Thoracic aorta (tissue), 2 donors: ENCODE measurements at places on chromosomes 2 and 18. TPM values are rescaled to one million over a fixed set of nuclear protein-coding genes. Genes with fewer than 3 reads are reported as not detected.

Gene VIT
- total RNA-seq, result 23.9 TPM

Gene CYP26B1
- total RNA-seq, result 6.0 TPM

GRCh38 chr2:190836767-190837166, 43.9 kb upstream of the GLS start:
- H3K36me3 ChIP-seq, result no peaks in the 10 kb centered on the region
- DNase-seq, result no peak
- no peak overlapping the region for H3K27ac ChIP-seq
- no peaks in the 10 kb centered on the region for H3K27me3 ChIP-seq

Gene SPTBN1
- 524 TPM for total RNA-seq

GRCh38 chr2:102048465-102048864, 56.7 kb downstream of the IL1R2 start:
- H3K4me1 ChIP-seq, result peaks cover 29% of the 10 kb centered on the region
- no peak overlapping the region for H3K4me3 ChIP-seq
- peak overlapping the region; percentile 17 for H3K27ac ChIP-seq
- no peak for DNase-seq

Gene CHN1
- total RNA-seq, result 30.7 TPM

Gene C2orf81
- 1.9 TPM for total RNA-seq

- no peaks in the 10 kb centered on the region for H3K27me3 ChIP-seq
- DNase-seq, result no peak
- no peaks in the 10 kb centered on the region for H3K4me1 ChIP-seq
- H3K4me3 ChIP-seq, result no peak overlapping the region
- no peak overlapping the region for H3K27ac ChIP-seq
Measured at GRCh38 chr2:233772583-233772982, 5.5 kb upstream of the MROH2A start.

GRCh38 chr2:199057936-199058335, 399.8 kb downstream of the SATB2 start:
- H3K4me3 ChIP-seq, result no peak overlapping the region
- DNase-seq, result no peak
- no peak overlapping the region for H3K27ac ChIP-seq

GRCh38 chr18:48800466-48800865, 150.3 kb downstream of the SMAD7 start:
- H3K4me1 ChIP-seq, result peaks cover 79% of the 10 kb centered on the region
- H3K27me3 ChIP-seq, result no peaks in the 10 kb centered on the region
- no peak overlapping the region for H3K4me3 ChIP-seq
- H3K27ac ChIP-seq, result peak overlapping the region; percentile 67
- no peak for DNase-seq

DNA sequence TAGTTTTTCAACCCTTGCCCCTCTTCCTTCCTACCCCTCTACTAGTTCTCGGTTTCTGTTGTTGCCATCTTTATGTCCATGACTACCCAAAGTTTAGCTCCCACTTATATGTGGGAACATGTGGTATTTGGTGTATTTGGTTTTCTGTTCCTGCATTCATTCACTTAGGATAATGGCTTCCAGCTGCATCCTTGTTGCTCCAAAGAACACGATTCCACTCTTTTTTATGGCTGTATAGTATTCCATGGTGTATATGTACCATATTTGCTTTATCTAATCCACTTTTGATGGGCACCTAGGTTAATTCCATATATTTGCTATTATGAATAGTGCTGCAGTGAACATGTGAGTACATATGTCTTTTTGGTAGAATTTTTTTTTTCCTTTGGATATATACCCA, 20.6 kb upstream of the DSC1 start:
- no peaks in the 10 kb centered on the region for H3K27me3 ChIP-seq
- no peaks in the 10 kb centered on the region for H3K4me1 ChIP-seq
- H3K36me3 ChIP-seq, result no peaks in the 10 kb centered on the region
- no peak overlapping the region for H3K27ac ChIP-seq
- DNase-seq, result no peak

Gene FAM228A
- total RNA-seq, result 0.92 TPM

GRCh38 chr2:209458008-209458979, 34.4 kb downstream of the MAP2 start:
- H3K36me3 ChIP-seq, result no peaks in the 10 kb centered on the region
- H3K4me3 ChIP-seq, result no peak overlapping the region
- H3K4me1 ChIP-seq, result peaks cover 11% of the 10 kb centered on the region
- H3K27me3 ChIP-seq, result no peaks in the 10 kb centered on the region
- H3K27ac ChIP-seq, result no peak overlapping the region

Gene SKOR2
- total RNA-seq, result not detected

DNA sequence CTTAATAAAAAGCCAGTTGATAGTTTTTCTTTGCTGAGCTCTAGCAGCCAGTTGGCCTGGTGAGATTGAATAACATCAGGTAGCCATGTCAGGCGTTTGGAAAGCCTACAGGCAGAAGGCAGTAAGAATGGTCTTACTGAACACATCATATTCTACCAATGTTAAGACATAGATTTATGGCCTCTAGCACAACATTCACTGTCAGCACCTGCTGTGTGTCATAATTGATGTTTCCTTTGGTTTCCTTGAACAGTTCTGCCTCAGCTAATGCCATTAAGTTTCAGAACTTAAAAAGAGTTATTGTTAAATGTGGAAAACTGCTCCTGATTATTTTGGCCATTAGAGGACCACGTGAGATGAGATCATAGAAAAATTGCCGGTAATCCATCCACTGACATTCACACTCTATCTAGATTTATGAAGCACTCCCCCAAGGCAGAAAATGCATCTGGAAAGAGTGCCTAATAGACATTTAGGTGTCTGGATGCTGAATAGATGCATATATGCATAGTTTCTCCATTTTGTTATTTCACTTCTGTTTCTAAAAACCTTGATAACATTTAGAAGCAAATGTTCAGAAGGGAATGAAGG, 434.7 kb downstream of the PTPRM start:
- peaks cover 14% of the 10 kb centered on the region for H3K4me1 ChIP-seq
- no peak overlapping the region for H3K27ac ChIP-seq
- no peaks in the 10 kb centered on the region for H3K36me3 ChIP-seq
- H3K27me3 ChIP-seq, result no peaks in the 10 kb centered on the region

DNA sequence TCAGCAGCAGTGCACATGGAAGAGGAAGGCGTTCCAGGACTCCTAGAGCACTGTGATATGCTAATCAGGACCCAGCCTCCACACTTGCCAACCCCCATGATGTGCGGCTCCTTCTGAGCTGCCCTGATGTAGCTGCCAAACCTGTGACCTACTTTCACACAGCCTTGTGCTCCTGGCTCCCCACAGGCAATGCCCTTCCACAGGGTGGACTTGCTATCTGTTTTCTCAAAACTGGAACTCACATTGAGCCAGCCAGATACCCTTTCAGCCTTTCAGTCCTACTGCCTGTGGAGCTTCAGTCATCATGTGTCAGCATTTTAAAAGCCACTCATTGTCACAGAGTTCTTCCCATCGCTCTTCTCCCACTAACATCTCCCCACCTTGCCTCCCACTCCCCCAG, 181.6 kb downstream of the AFF3 start:
- H3K27me3 ChIP-seq, result no peaks in the 10 kb centered on the region
- no peak for DNase-seq
- H3K36me3 ChIP-seq, result no peaks in the 10 kb centered on the region
- H3K4me3 ChIP-seq, result no peak overlapping the region
- H3K4me1 ChIP-seq, result no peaks in the 10 kb centered on the region

Gene EMILIN1
- total RNA-seq, result 309 TPM

DNA sequence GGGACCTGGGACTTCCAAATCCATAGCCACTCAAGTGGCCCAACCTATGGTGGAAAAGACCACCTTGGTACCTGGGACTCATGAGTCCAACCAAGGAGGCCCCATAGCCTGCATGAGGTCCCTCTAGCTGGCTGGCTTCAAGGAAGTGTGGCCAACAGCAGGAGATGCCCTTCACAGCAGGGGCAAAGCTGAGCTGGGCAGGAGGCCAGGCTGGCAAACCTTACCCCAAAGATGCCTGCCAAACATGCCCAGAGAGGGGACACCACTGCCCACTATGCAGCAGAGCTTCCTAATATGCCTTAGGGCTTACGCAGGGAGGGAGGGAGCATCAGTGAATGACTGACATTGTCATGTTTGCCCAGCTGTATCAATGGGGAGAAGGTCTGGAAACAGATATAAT, 188.0 kb upstream of the GLI2 start:
- DNase-seq, result no peak
- H3K27ac ChIP-seq, result no peak overlapping the region
- no peak overlapping the region for H3K4me3 ChIP-seq

Gene IL1B
- 6.2 TPM for total RNA-seq

GRCh38 chr18:72634500-72634899, 90.4 kb upstream of the CBLN2 start:
- no peaks in the 10 kb centered on the region for H3K36me3 ChIP-seq
- H3K27me3 ChIP-seq, result no peaks in the 10 kb centered on the region
- no peak overlapping the region for H3K27ac ChIP-seq
- no peaks in the 10 kb centered on the region for H3K4me1 ChIP-seq
- no peak overlapping the region for H3K4me3 ChIP-seq
- no peak for DNase-seq

Gene C2orf78
- total RNA-seq, result not detected

DNA sequence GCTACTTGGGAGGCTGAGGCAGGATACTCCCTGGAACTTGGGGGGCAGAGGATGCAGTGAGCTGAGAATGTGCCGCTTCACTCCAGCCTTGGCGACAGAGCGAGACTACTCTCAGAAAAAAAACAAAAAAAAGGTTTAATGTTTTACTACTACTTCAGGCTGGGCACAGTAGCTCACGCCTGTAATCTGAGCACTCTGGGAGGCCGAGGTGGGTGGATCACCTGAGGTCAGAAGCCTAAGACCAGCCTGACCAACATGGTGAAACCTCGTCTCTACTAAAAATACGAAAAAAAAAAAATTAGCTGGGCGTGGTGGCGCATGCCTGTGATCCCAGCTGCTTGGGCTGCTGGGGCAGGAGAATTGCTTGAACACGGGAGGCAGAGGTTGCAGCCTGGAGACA, 75.7 kb upstream of the ATIC start:
- no peak overlapping the region for H3K4me3 ChIP-seq
- DNase-seq, result no peak
- H3K27me3 ChIP-seq, result no peaks in the 10 kb centered on the region

- H3K4me3 ChIP-seq, result no peak overlapping the region
- no peaks in the 10 kb centered on the region for H3K36me3 ChIP-seq
- peaks cover 12% of the 10 kb centered on the region for H3K4me1 ChIP-seq
Measured at GRCh38 chr2:134372611-134373131, 118.8 kb downstream of the MGAT5 start.

- no peak overlapping the region for H3K4me3 ChIP-seq
- no peaks in the 10 kb centered on the region for H3K4me1 ChIP-seq
- H3K27ac ChIP-seq, result no peak overlapping the region
- H3K27me3 ChIP-seq, result no peaks in the 10 kb centered on the region
Measured at GRCh38 chr2:170975127-170975942, 46.3 kb downstream of the GORASP2 start.

GRCh38 chr2:54904836-54905235, 145.4 kb downstream of the RTN4 start:
- no peak overlapping the region for H3K4me3 ChIP-seq
- no peaks in the 10 kb centered on the region for H3K27me3 ChIP-seq
- H3K36me3 ChIP-seq, result no peaks in the 10 kb centered on the region
- H3K4me1 ChIP-seq, result peaks cover 8% of the 10 kb centered on the region

GRCh38 chr2:112625474-112626114, 20.1 kb upstream of the SLC20A1 start:
- H3K36me3 ChIP-seq, result no peaks in the 10 kb centered on the region
- no peak for DNase-seq
- no peak overlapping the region for H3K4me3 ChIP-seq
- H3K27me3 ChIP-seq, result no peaks in the 10 kb centered on the region
- H3K27ac ChIP-seq, result no peak overlapping the region
- H3K4me1 ChIP-seq, result peaks cover 23% of the 10 kb centered on the region

Gene MLPH
- total RNA-seq, result 2.0 TPM

DNA sequence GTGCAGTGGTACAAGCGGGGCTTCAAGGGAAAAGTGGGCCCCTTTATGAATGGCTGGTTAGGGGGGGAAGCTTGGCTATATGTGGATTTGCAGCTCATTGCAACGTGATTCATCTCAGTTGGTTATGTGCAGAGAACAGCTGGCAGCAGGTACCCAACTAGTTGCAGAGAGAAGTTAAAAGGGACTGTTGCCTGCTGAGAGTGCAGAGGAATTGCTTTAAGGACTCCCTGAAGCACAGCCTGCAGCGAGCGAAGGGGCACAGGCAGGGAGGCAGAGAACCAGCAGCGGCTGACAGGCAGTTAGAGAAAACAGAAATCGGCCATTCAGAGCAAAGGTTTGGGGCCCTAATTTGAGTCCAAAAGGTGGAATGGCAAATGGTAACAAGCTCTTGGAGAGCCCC, 278.2 kb upstream of the LYPD1 start:
- H3K27ac ChIP-seq, result no peak overlapping the region
- H3K4me1 ChIP-seq, result no peaks in the 10 kb centered on the region
- no peaks in the 10 kb centered on the region for H3K36me3 ChIP-seq
- DNase-seq, result no peak
- H3K27me3 ChIP-seq, result no peaks in the 10 kb centered on the region

DNA sequence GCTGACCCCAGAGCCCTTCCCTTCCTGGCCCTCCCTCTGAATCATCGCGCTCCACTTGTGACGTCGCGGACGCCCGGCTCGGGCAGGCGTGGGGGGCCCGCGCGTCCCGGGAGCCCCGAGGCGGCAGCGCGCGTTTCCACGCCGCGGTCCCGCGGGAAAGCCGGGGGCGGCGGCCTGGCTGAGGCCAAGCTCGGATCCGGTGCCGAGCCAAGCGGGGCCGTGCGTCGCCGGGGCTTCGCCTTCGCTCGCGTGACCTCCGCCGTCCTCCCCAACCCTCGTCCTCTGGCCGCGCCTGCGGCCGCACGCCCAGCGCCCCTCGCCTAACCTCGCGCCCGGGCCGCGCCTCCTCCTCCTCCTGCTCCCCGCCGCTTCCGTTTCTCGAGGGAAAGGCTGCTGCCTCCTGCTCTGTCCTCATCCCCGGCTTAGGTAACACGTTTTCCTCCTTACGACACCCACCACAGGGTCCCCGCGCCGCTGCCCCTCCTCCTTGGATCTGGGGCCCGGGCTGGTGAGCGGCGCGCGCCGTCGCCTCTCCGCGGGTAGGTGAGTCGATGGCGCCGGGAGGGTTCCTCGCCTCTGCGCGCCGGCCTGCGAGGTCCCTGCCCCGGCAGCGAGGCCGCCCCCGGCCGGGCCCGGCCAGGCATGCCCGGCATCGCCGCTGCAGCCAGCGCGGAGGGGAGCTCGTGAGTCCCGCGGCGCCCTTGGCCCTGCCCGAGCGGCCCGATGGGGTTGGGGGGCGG, at the start of gene INPP1:
Gene INPP1, plus strand, starts transcription at position 54 of the 740 bp plus-strand sequence. CDS start 16,514 bp downstream, outside the sequence.
- H3K36me3 ChIP-seq, result no peaks in the 10 kb centered on the region
- H3K27ac ChIP-seq, result peak within 1 kb of the TSS; percentile 91
- H3K4me3 ChIP-seq, result peak within 1 kb of the TSS; percentile 97
- no peak for DNase-seq
- H3K27me3 ChIP-seq, result no peaks in the 10 kb centered on the region

- DNase-seq, result no peak
- no peak overlapping the region for H3K27ac ChIP-seq
- no peaks in the 10 kb centered on the region for H3K36me3 ChIP-seq
Measured at GRCh38 chr2:122261911-122262310, 506.5 kb downstream of the TSN start.

DNA sequence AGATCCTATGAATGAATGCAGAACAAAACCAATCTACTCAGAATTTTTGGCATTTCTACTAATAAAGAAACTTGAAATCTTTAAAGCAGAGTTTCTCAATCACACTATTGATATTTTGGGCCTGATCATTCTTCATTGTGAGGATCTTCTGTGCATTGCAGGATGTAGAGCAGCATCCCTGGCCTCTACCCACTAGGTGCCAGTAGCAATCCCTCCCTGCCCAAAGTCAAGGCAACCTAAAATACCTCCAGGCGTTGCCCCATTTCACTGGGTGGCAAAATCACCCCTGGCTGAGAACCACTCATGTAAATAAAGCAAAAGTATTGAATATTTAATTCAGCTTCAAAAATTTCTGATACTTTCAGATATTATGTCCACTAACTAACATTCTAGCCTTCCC, 213.0 kb downstream of the SP3 start:
- no peak overlapping the region for H3K4me3 ChIP-seq
- H3K27me3 ChIP-seq, result no peaks in the 10 kb centered on the region
- no peaks in the 10 kb centered on the region for H3K4me1 ChIP-seq
